Stimulated activated CD4-positive, alpha-beta T cell treated with anti-CD3 and anti-CD28 coated beads, TNF-alpha, amount 100 ng/mL, for 1 hour (primary cell): ENCODE measurements at places on chromosomes 11 and 22.

- no peak for DNase-seq
Measured at GRCh38 chr11:78935398-78936068, 360.9 kb upstream of the NARS2 start.

DNA sequence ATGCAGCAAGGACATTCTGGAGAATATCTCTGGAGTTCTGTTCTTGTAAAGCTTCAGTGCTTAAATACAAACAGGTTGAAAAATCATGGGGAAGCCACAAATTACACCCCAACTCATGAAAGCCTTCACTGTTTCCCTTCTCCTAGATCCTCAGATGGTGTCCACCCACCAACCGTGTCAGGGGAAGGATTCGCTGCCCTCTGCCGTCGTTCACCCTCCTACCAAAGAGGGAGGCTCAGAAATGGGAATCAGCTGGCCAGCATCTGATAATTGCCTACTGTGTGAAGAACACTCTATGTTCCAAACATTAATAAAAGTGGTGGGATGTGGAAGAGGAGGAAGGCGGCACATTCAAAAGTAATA lies 7.4 kb upstream of the HEPACAM start:
- DNase-seq: no peak

GRCh38 chr11:20032577-20033260 lies 127.6 kb downstream of the DBX1 start:
- no peak for DNase-seq

DNA sequence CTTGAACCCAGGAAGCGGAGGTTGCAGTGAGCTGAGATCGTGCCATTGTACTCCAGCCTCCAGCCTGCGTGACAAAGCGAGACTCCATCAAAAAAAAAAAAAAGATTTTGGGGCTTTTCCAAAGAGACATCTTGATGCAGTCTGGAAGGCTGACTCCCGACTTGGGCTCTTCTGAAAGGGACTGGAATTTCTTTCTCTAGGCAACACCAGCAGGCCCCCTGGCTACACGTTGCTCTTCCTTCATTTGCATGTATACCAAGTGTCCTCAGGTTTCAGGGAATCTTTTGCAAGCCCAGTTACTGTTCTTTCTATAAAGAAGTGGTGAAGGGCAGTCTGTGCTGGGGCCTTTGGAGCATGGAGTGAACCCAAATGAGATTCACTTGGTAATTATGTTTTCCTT lies 211.0 kb downstream of the GRIK4 start:
- no peak for DNase-seq

DNA sequence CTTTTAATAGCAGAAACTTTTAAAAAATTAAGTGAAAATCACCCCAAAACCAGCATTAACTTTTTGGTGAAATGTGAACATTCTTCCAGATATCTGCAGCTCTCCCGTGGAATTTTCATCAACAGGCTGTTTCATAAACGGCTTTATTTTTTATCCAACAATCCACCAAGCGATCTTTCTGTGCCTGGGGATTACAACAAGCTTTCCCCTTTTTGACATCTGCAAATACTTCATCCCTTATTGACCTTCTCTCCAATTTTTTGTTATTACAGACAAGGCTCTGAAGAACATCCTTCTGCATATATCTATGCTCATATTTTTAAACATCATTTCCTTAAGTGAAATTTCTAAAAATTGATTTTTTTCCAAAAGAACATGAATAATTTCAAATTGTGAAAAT lies 5.8 kb upstream of the SERPINH1 start:
- DNase-seq: no peak

GRCh38 chr11:116129456-116129855 lies 625.2 kb upstream of the CADM1 start:
- DNase-seq: no peak

DNA sequence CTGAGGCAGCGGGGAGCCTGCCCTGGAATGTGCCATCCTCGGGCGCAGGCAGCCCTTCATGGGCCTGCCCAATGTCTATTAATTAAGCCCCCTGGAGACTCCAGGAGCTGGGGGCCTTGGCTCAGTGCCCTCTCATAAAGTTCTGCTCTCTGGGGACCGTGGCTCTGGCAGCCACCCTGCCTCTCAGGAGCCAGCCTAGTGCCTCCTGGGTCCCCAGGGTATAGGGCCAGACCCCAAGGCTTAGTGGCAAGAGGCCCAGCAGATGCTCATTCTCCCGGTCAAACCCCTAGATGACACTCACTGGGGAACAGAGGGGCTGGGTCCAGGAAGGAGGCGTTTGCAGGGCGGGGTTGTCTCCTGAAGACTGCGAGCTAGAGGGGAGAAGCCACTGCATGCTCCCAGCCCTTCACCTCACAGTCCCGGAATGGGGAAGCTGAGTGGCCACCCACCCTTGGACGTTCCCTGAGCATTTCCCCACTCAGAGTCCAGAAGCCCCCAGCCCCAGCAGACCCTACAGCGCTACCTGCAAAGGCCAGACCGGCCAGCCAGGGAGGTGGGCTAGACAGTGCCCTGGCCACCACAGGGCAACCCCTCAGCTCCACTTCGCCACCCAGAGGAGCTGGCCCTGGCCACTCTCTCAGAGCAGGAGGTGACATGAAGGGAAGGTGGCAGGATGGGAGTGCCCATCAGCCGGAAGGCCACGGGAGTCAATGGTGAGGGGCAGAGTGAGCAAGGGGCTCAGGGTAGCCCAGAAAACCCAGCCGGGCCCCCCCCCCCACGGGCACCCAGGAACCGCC lies 83.0 kb downstream of the CDKN1C start:
- DNase-seq: no peak

GRCh38 chr11:47928426-47928825 lies 51.9 kb upstream of the PTPRJ start:
- no peak for DNase-seq

GRCh38 chr11:131681920-131682319 lies 311.5 kb downstream of the NTM start:
- DNase-seq: no peak

GRCh38 chr11:11717064-11717725 lies 95.4 kb upstream of the GALNT18 start:
- no peak for DNase-seq

DNA sequence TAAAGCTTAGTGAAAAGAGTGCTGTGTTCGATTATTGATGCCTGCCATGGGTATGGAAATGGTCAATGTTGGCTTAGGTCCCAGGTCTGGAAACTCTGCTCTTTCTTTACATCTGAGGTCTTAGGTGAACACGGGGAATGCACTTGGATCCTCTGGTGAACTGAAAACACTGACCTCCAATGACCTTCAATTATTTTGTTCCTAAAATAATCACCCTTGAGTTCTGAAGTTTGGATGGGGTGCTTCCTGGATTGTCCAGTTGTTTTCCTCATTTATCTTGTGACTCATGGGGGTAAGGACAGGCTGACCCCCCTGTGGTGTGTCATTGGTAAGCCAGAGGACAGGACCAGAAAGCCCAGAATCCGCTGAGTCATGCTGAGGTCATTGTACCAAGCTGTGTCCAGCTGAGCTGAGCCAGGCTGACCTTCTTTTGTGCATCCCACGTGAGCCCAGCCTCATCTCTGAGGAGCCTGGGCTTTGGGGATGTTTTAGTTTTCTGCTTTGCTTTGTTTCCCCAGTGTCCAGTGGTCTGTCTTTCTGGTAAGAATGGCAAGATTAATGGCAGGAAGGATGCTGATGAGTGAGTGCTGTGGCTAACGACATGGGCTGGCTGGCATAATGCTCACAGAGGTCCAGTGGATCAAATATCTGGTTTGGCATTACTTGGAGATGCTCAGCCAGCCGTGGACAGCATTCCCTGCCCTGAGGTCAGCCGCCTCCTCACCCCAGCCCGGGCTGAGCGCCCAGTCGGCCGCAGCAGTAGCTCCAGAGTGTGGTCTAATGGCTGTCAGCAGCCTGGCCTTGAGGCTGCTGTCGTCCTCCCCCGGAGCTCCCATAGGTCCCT lies 35.6 kb downstream of the AMPD3 start:
- no peak for DNase-seq

GRCh38 chr11:69366591-69366990 lies 72.6 kb downstream of the MYEOV start:
- no peak for DNase-seq

DNA sequence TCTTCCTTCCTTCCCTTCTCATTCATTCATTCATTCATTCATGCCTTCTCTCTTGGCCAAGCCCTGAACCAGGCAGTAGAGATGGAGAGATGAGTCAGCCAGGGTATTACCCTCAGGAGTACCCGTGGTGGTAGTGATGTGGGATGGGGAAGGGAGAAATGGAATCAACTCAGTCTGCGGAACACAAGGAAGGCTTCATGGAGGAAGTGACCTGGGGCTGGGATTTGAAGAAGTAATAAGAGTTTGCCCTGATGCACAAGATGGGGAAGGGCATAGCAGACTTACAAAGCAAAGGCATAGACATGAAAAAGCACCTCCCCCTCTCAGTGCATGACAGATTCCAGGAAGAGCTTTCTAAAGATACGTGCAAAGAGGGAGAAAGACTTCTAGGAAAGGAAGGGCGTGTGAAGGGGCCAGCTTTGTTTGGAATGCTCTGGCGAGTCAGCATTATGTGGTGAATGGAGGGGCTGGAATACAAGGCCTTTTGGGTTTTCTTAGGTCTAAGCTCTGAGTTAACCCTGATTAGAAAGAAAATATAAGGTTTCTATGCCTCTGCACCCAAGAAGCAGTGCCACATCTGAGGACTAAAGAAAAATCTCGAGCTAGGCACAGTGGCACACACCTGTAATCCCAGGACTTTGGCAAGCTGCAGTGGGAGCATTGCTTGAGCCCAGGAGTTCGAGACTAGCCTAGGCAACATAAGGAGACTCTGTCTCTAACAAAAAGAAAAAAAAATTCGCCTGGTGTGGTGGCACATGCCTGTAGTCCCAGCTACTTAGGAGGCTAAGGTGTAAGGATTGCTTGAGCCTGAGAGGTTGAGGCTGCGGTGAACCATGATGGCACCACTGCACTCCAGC lies 36.4 kb upstream of the ACER3 start:
- DNase-seq: no peak

DNA sequence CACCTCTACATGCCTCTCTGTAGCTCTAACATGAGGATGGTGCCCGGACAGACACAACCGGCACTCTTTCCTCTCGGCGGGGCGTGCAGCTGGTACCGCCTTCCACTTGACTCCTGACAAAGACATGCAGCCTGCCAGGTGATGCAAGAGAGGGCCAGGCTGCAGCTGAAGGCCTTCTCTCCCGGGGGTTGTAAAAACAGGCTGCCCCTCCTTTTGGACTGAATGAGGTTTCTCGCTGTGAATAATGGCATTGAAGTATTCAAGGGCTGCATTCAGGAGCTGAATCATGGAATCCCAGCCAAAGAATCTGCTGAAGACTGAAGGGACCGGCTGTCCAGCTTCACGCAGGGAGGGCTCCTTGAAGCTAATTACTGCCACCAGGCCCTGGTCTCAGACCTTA lies 110.9 kb downstream of the GALNT18 start:
- no peak for DNase-seq

DNA sequence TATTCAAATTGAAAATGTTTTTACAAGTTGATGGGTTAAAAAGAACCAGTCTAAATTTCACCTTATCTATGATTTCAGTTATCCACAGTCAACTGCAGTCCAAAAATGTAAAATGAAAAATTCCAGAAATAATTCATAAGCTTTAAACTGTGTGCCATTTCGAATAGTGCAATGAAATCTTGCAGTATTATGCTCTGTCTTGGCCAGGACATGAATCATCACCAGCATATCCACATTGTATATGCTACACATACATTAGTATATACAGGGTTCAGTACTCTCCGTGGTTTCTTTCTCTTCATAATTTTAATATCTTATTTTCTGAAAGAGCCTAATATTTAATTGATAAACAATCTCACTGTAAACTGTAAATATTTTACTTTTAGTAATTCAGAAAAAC lies 45.9 kb downstream of the ARHGAP32 start:
- DNase-seq: no peak

DNA sequence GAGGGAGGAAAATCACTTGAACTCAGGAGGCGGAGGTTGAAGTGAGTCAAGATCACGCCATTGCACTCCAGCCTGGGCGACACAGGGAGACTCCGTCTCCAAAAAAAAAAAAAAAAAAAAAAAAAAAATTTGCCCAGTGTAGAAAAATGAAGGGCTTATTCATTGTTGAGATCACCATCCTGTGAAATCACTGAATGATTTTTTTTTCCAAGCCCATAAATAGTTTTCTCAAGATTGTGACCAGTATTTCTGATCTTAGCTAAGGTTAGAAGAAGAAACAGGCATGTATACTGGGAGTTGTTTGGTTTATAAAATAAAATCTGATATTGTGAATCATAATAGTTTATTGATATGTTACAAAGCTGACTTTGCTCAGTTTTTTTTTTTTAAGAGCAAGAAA lies 269.4 kb downstream of the CADM1 start:
- no peak for DNase-seq

- DNase-seq: no peak
Measured at GRCh38 chr11:126318574-126319373, 14.9 kb downstream of the DCPS start.

DNA sequence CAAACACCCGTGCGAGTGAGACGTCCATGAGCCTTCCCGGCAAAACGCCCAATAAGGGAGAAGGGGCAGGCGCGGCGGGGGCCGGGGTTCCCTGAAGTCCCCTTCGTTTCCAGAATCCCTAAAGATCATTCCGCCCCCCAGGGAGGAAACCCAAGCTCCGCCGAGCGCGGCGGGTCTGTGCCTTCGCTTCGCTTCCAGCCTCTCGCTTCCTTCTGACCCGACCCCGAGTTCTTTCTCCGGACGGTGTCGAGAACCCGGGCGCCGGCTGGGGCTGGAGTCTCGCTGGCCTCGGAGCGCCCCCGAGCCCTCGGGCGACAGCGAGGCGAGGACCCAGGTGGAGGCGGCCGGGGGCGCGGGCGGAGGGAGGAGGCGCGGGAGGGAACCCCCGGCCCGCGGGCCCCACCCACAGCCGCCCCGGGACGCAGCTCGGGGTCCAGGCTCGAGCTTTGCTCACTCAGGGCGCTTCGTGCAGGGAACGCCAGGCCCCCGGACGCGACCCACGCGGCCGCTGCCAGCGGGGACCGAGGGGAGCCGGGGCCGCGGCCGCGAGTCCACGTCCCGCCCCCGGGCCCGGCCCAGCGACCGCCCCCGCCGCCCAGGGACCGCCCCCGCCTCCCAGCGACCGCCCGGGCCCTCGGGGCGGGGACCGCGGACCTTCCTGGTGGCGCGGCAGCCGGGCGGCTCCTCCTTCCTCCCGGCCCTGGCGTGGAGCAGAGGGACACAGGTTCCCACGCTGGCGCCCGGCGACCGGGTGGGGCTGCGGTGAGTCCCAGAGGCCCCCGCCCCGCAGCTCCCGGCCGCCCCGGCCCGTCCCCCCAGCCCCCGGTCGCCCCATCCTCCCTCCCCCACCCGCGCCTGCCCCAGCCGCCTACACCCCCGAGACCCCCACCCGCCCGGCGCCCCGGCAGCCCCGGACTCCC lies at the start of gene PGGHG:
Gene PGGHG (plus strand): TSS at position 649 of the 920 bp plus-strand sequence. CDS start 691 bp downstream, outside the sequence.
- no peak for DNase-seq

- DNase-seq: no peak
Measured at GRCh38 chr11:131889146-131889577, 518.7 kb downstream of the NTM start.

DNA sequence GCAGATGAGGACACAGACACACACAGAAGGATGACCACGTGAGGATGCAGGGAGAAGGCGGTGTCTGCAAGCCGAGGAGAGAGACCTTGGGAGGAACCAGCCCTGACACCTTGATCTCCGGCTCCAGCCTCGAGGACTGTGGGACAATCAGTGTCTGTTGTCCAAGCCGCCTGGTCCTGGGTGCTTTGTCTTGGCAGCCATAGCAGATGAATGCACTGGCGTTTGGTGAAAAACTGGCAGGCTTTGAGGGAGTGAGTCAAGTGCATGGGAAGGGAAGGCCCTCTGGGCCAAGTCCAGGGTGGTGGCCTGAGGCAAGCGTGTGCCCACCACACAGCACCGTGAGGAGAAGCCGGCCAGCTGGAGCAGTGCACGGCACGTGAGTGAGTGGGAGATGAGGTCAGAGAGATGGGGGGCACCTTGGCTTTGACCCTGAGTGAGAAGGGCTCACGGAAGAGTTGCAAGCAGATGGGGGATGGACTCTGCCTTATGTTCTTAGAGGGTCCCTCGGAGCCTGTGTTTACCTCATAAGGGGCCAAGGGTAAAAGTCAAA lies 12.4 kb upstream of the BRSK2 start:
- DNase-seq: no peak
